ENCODE measurements at places on chromosomes 3 and 15.

DNA sequence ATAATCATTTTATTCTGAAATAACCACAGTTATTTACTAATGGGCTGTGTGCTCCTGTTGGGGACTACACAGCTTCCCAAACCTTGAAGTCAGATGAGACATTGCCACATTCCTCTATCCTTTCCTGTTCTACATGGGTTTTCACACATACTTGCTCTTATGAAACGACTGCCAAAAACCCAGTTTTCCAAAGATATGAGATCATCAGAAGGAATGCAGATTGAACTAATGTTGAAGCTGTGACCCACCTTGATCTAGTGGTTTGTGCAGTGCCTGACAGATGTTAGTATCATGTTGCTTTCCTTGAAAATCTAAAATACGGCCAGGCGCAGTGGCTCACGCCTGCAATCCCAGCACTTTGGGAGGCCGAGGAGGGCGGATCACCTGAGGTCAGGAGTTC lies 144.6 kb downstream of the VGLL4 start:
- DNase-seq = peak; percentile 79

- no peak for DNase-seq
Observed at GRCh38 chr3:172918568-172919296, 168.2 kb downstream of the ECT2 start.

DNA sequence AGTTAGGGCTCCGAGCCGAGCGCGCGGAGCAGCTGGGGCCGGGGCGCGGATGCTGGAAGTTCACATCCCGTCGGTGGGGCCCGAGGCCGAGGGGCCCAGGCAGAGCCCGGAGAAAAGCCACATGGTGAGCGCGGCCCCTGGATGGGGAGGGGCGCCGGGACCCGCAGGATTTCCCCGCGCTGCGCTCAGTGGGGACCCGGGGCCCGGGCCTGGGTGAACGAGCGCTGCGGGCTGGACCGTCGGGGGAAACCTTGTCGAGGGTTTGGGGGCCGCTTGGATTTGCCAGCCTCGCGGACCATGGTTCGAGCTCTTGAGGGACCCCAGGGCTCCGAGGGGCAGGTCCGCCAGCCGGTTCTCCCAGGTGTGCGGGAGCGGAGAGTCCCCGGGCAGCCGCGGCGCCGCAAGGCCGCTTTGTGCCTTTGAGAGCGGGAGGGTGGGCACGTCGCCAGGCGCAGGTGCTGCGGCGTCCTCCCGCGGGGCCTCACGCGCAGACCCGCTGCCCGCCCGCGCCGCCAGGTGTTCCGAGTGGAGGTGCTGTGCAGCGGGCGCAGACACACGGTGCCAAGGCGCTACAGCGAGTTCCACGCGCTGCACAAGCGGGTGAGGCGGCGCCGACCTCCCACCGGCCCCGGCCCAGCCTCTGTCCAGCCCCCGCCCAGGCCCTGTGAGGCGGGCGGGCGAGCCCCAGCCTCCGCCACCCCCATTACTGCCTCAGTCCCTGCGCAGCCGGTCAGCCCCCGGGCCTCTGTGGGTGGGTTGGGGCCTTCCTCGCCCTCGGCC lies at the start of gene SNX22:
SNX22 (plus strand) TSS at position 5 of the 780 bp plus-strand sequence; CDS start at position 50, 45 bp downstream.
- DNase-seq = peak; percentile 38

DNA sequence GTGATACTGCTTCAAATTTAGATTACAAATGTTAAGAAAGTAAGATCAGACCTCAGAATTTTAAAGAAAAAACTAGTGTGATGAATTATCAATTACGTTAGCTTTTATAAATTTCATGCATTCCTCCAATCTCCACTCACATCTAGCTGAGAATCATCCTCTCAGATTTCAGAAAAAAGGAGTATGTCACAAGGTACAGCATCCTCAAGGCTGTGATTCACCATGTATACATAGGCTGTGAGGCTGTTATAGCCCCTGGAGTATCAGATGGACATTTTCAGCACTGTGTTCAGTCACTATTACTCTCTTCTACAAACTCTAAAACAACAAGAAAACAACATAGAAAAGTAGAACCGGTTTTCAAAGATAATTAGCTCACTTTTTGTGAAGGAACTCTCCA lies 214.4 kb downstream of the PCCB start:
- DNase-seq = peak; percentile 13

GRCh38 chr3:37982331-37982730 lies 8.3 kb upstream of the VILL start:
- no peak for DNase-seq

- DNase-seq = no peak
Observed at GRCh38 chr15:52109559-52110451, 2.8 kb downstream of the BCL2L10 start.

- no peak for DNase-seq
Observed at GRCh38 chr15:69444686-69445085, 7.9 kb upstream of the RPLP1 start.

DNA sequence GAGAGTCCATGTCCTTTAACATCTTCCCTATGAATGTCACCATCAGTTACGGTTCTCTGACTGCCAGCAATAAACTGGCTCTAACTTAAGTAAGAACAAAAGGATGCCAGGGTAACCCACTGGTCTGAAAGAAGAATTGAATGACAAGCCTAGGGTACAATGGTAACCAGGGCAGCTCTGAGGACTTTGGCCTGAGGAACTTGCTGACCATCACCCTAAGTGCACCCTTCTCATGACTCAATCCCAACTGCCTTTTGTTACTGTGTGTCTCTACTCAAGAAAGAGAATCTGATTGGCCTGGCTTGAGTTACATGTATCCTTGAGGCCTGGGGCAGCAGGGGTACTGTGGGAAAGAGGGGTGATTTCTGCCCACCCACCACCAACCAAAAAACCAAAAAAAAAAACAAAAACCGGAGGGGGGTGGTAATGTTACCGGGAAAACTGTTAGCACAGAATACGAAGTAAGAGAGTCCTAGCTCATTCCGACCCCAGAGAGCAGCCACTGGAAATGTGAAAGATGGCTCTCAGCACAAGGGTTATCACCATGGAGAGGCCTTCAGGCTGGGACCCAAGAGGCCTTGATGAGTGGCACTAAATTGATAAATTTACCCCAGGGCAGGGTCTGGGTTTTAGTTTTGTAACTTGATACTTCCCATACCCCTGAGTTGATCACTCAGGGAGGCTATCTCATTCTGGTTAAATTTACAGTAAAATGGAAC lies 9.3 kb upstream of the SLC28A1 start:
- DNase-seq = no peak

DNA sequence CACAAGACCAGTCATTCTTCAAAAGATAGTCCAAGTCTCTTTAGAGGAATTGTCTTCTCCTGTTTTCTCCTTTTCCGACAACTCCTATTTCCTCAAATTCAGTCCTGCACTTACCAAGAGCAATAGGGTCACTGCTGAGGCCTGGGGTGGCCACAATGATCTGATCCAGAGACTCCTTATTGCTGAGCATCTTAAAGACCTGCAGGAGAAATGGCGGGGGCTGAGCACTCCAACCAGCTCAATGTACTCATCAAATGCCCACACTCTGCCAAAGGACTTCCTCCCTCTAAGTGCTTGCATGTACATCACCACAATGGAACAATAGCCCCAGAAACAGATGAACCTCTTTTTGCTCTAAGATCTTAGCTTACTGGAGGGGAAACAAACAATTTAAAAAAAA lies 9.6 kb downstream of the UBL7 start:
- no peak for DNase-seq
